ENCODE measurements at places on chromosomes 5 and 9.

DNA sequence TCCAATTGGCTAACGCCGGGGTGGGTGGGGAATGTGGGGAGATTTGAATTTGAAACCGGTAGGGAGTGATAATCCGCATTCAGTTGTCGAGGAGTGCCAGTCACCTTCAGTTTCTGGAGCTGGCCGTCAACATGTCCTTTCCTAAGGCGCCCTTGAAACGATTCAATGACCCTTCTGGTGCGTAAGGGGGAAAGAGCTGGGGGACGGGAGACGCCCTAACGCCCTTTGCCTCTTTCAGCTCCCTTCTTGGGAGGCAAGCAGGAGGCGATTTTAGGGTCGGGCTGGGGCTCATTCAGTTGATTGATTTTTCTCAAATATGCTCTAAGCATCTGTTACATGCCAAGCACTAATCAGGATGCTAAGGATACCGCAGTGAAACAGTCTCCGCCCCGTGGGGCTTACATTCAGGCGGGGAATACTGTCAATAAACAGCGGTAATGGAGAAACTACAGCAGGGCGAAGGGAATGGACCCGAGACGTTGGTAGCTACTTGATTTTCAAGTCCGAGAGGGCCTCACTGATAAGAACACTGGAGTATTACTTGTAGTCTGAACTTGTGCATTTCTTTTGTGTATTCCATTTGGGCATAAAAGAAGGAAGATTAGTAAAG lies at the start of gene HMMR:
TSS of gene HMMR (plus strand) at position 71 of the 610 bp plus-strand sequence. CDS start at position 132, 61 bp downstream.
- no peak for DNase-seq

- no peak for DNase-seq
Measured at GRCh38 chr9:93108291-93109041, 12.4 kb downstream of the CARD19 start.

DNA sequence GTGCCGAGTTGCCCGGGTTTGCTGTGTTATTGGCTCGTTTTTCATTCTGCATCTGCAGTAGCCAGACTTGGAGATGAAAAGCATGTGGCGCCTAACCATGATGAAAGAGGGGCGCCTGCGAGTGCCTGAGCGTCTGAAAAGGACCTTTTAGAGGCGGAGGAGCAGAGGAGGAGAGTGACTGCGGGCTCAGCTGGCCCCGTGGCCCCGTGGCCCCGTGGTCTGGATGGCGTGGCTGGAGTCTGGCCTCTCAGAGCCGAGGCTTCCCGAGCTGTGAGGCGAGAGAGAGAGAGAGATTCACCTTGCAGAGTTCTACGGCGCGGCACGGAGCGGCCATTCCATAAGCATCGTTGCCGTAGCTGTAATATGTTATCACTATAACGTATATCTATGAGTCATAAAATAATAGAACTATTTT lies 55.3 kb upstream of the RNU6ATAC start:
- DNase-seq = no peak

- no peak for DNase-seq
Measured at GRCh38 chr9:18698992-18699391, 225.0 kb downstream of the ADAMTSL1 start.

GRCh38 chr5:140182075-140182711 lies 7.2 kb downstream of the CYSTM1 start:
- no peak for DNase-seq

DNA sequence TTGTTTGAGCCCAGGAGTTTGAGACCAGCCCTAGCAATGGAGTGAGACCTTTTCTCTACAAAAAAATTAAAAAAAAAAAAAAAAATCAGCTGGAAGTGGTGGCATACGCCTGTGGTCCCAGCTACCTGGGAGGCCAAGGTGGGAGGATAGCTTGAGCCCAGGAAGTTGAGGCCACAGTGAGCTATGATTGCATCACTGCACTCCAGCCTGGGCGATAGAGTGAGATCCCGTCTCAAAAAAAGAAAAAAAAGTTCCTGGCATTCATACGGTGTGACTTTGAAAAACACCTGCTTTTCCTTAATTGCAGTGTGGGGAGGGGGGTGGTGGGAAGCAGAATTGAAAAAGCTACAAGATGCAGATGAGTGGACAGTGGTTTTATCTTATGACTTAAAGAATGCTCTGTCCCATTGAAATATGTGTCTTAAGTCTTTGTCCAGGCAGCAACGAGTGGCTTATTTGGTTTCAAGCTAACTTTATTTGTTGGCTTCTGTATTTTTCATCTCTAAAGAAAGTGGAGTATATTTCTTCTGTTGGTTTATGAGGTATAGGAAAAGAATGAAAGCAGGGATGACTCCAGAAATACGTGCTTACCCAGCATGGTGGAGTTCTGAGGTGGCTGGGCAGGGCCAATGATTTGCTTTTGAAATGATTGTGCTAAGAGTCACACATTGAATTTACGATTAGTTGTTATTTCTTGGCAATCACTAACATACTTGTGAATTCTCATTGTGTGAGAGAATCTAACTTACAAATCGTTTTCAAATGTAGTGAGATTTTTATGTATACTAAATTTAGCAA lies 27.8 kb downstream of the ROPN1L start:
- DNase-seq = peak; percentile 92

GRCh38 chr9:17004500-17004899 lies 130.3 kb upstream of the CNTLN start:
- DNase-seq = no peak

GRCh38 chr5:35281613-35282012 lies 51.3 kb upstream of the PRLR start:
- no peak for DNase-seq

DNA sequence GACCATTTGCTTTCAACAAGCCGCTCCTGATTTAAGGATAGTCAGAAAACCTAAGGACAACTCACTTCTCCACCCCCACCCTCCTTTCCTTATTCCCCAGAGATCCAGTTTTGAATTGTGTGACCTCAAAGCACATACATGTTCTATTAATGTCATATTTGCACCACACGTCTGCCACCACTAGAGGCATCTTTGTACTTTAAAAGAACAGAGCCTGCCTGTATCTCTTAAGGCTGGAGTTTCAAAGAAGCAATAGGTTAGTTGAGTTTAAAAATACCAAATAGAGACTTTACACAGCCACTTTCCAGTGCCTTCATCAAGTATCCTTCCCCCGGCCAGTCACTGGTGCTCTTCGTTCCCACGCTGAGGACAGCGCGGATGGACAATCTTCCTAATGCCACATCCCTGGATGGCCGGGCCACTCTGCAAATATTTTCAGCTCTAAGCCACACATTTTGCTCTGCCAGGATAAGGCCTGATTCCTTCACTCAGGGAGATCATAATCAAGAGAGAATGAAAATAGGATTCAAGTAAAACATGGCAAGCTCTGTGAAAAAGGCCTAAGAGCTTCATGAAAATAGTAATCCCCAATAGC lies 146.3 kb downstream of the SNCAIP start:
- no peak for DNase-seq

DNA sequence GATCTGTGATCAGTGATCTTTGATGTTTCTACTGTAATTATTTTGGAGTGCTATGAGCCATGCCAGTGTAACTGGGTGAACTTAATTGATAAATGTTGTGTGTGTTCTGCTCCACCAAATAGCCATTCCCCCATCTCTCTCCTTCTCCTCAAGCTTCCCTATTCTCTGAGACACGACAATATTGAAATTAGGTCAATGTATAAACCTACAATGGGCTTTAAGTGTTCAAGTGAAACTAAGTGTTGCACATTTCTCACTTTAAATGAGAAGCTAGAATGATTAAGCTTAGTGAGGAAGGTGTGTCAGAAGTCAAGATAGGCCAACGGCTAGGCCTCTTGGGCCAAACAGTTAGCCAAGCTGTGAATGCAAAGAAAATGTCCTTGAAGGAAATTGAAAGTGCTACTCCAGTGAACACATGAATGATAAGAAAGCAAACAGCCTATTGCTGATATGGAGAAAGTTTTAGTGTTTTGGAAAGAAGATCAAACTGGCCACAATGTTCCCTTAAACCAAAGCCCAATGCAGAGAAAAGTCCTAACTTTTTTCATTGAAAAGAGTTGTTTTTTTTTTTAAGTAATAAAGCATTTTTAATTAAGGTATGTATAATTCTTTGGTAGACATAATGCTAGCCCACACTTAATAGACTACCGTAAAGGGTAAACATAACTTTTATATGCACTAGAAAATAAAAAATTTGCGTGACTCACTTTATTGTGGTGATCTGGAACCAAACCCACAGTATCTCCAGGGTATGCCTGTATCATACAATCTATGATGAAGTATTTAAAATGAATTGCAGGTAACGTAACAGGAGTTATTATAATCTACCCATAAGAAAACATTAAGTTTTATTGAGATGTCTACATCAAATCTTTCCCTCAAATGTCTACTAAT lies 42.5 kb upstream of the ALDH1A1 start:
- no peak for DNase-seq

GRCh38 chr9:113619491-113620376 lies 156.2 kb downstream of the RGS3 start:
- no peak for DNase-seq

GRCh38 chr9:117541181-117541580 lies 126.3 kb upstream of the ASTN2 start:
- DNase-seq = no peak

- no peak for DNase-seq
Measured at GRCh38 chr5:140060816-140061215, 17.7 kb upstream of the NRG2 start.

DNA sequence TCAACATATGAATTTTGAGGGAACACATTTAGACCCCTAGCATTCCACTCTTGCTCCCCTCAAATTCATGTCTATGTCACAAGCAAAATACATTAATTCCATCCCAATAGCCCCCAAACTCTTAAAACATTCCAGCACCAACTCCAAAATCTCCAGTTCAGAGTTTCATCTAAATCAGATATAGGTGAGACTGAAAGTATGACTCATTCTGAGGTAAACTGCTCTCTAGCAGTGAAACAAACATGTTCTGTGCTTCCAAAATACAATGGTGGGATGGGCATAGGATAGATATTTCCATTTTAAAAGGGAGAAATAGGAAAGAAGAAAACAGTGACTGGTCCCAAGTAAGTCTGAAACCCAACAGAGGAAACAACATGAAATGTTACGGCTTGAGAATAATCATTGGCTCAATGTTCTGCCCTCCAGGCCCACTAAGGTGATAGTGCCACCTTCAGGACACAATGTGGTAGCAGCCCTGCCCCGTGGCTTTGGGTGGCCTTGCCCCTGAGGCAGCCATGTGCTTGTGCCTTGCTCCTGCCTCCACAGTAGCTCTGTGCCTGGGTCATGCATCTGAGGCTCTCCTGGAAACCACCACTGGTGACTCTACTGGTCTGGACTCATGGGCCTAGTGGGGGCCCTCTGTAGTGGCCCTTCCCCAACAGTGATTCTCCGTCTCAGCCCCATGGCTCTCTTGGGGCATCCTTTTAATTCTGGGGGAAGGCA lies 36.4 kb upstream of the IPPK start:
- DNase-seq = no peak

GRCh38 chr9:126756876-126757415 lies 47.9 kb upstream of the ZBTB43 start:
- DNase-seq = no peak

- no peak for DNase-seq
Measured at GRCh38 chr9:115522912-115523311, 405.0 kb upstream of the TNC start.

- no peak for DNase-seq
Measured at GRCh38 chr5:157184117-157184670, 3.6 kb downstream of the ITK start.

- no peak for DNase-seq
Measured at GRCh38 chr5:74892921-74893320, 26.7 kb upstream of the FAM169A start.

GRCh38 chr9:14814249-14814628 lies 91.7 kb upstream of the CER1 start:
- no peak for DNase-seq

DNA sequence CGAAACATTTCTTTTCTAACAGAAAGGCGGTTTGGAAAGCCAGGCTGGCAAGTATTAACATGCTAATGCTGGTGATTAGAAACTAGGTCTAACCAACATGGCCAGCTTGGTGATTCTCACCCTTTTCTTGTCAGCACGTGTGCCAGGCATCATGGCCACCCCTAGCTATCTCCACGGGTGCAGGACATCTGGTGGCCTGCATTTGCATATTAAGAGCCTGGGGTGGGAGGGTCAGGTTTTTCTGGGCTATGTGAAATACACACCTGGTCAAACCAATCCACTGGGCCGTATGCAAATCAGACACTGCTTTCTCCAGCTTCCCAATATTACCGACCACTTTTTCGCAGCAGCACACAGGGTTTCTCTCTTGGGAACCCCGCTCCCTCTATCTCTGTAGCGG lies 612.1 kb downstream of the PTPRD start:
- DNase-seq = no peak

GRCh38 chr5:36820900-36821299 lies 55.7 kb upstream of the NIPBL start:
- DNase-seq = no peak

DNA sequence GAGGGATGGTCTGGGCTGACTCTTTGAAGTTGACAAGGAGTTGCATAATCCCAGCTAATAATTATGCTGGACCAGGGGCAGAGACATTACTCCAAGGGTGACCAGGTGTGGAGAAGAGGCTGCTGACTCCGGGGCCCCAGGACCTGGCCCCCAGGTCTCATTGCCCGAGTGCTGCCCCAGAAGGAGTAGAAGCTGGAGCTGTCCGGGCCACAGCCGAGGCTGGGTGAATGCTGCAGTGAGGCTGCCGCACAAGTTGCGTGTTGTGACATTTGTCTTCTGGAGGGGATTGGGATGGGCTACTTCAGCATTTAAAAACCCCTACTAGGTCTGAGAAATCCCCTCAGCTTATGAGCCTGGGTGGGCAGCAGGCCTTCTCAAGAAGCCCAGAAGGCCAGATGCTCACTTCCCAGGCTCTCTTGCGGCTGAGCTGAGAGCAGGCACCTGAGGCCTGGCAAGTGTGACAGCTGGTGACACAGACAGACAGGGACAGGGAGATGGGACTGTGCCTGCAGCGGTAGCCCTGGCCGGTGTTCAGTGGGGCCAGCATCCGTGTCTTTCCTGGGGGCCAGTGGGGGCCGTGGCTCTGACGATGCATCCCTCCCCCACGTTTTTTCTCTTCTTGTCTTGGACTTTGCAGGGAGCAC lies 122.8 kb downstream of the KCNIP1 start:
- DNase-seq = no peak

GRCh38 chr9:89426384-89426961 lies 71.4 kb downstream of the SEMA4D start:
- DNase-seq = no peak

GRCh38 chr5:31783731-31784130 lies 144.8 kb downstream of the PDZD2 start:
- DNase-seq = no peak

GRCh38 chr9:95505717-95506427 lies 10.9 kb downstream of the PTCH1 start:
- DNase-seq = peak; percentile 52

DNA sequence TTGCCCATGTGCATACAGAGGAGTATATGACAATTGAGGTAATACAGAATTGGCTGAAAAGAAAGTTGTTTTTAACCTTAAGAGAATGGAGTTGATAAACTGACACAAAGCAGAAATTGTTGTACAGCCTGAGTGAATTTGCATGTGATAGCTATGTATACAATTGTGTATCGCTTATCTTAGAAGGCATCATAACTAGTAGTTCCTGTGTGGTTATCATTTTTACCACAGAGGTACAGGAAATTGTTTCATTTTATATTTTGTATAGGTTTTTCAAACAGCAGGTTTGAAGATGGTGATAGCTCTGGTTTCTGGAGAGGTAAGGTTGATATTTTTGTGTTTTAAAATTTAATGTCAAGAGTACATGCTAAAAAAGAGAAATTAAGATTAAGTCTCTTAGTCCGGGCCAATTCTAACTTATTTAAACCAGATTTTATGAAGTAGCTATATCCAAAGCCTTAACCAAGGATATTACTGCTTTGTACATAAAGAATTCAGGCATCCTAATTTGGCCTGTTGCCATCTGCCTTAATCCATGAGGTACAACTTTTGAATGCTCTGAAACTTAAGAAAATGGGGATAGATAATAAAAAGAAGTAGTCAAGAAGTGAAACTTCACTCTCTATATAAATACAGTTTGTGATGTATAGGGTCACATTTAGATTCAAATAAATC lies 26.0 kb downstream of the DDX4 start:
- no peak for DNase-seq
